ENCODE measurements at places on chromosomes 5 and 9.

DNA sequence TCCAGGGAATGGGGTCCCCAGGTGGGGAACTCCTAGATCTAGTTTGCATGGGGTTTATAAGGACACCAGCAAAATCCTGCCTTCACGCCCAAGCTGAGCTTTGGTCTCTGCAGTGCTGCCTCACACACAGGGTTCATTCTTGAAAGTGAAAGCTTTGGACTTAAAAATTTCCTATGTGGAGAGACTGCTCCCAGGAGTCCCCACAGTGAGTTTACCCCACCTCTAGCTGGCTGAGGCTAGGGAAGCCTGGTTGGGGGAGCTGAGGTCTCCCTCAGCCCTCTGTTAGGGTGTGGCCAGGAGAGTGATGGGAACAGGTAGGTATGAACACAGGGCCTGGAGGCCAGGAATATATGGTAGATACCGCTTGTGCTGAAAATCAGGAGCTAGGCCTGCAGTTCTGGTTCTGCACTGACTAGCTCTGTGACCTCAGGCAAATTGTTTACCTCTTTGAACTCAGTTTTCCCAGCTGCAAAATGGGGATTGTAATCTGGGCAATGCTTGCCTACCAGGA, 41.5 kb upstream of the LARP1 start:
- no peak for DNase-seq

- DNase-seq: no peak
Observed at GRCh38 chr5:98570010-98570409, 203.5 kb upstream of the RGMB start.

DNA sequence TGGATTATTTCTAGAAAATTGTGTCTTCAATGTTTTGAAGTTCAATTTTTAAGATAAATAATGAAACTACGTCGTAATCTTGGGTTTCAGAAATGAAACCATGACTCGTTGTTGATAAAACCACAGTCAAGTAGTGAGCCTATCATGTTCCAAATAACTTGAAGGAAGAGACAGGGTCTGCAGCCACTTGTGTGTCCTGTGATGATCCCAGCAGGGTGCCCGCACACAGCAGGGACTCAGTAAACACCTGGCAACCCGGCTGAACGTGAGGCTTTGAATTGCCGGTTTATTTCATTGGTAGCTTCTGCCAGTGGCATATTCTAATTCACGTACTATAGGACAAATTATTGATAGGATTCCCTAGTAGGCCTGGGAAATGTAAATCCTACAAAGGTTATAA, 679.6 kb downstream of the IRX1 start:
- DNase-seq: no peak

- DNase-seq: no peak
Observed at GRCh38 chr5:141003031-141003430, 36.8 kb downstream of the PCDHAC2 start.

- no peak for DNase-seq
Observed at GRCh38 chr9:127390248-127390545, 6.8 kb upstream of the SLC2A8 start.

DNA sequence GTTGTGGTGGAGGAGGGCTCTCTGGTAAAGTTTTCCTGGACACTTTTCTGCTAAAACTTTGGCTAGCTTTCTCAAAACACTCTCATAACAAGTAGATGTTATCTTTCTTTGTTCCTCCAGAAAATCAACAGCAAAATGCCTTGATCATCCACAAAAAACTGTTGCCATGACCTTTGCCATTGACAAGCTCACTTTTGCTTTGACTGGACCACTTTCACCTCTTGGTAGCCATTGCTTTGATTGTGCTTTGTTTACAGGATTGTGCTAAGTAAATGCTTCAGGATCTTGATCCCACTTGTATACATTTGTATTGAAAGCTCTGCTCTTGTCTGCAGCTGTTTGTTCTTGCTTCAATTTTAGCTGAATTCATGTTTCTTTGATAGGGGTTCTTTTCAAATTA, 143.9 kb upstream of the NR3C1 start:
- no peak for DNase-seq

DNA sequence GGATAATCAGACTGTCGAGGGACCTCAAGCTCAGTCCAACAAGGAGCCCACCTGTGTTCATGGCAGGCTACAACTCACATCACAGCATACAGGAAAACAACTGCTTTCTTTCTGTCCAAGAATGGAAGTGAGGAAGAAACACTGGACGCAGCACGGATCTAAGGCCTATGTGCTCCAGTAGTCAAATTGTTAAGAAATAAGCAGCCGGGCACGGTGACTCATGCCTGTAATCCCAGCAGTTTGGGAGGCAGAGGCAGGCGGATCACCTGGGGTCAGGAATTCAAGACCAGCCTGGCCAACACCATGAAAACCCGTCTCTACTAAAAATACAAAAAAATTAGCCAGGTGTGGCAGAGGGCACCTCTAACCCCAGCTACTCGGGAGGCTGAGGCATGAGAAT, 427.8 kb downstream of the BNC2 start:
- DNase-seq: no peak

DNA sequence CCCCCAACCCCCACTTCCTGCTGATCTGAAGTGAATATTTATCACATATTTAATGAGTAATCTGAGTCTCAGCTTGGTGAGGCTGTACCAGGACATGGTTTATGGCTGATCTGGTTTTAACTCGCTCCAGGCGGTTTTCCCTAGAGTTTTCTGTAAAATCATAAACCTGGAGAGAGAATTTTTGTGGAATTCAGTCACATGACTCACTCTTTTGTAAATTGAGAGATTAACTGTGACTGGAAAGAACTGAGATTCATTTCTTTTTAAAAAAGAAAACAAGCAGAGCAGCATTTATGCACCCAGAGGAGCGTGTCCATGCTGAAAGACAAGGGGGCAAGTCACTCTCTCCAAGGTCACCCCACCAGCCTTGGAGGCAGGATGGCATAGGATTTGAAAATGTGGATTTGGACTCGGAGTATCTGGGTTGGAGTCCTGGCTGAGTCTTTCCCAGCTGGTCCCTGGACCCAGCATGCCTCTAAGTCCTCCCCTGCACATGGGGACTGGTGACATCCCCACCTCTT, 81.8 kb downstream of the ZNF618 start:
- DNase-seq: no peak

GRCh38 chr5:180296771-180297170, 4.9 kb upstream of the MAPK9 start:
- no peak for DNase-seq

- DNase-seq: no peak
Observed at GRCh38 chr9:70385426-70385825, 29.0 kb downstream of the KLF9 start.

- DNase-seq: no peak
Observed at GRCh38 chr9:16515207-16515606, 355.3 kb downstream of the BNC2 start.

GRCh38 chr9:37784291-37784615, 611 bp downstream of the EXOSC3 start:
- no peak for DNase-seq

GRCh38 chr9:72292256-72292682, 72.7 kb downstream of the ZFAND5 start:
- peak; percentile 8 for DNase-seq

- no peak for DNase-seq
Observed at GRCh38 chr9:127574072-127574993, 37.7 kb upstream of the STXBP1 start.

DNA sequence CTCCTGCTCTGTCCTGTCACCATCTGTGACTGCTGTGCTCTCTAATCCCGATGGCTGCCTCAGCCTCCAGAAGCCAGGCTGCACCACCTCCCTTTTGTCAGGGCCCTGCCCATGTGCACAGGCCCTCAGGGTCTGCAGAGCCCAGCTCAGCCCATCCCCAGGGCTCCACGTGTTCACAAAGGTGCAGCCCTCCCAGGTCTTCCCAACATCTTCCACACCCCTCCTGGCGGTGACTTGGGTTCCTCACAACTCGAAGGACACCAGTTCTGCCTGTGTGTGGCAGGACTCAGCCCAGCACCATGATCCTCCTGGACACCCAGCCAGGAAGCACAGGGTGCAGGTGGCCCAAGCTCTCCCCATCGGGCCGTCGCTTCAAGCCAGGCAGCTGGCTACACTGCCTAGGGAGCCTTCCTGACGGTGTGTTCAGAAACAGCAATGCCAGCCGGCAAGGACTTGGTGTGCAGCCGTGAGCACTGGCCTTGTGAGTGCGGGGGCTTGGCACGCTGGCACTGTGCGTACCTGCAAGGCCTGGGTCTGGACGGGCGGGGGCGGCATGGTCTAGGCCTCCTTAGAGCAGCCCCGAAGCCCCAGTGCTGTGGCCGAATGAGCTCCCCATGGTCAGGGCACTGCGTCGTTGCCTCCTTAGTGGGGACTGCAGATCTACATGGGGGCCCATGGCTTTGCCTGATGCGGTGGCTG, 96.1 kb downstream of the MRPL36 start:
- no peak for DNase-seq

DNA sequence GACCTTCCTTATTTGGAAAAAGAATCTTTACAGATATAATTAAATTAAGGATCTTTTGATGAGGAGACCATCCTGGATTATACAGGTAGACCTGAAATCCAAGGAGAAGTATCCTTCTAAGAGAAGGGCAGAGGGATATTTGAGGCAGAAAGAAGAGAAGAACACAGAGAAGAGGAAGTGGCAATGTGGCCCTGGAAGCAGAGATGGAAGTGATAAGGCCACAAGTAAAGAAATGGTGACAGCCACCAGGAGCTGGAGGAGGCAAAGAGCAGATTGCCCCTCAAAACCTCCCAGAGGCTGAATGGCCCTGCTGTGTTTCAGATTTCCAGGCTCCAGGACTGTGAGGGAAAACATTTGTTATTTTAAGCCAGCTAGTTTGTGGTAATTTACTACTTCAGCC, 93.0 kb upstream of the ANKRD55 start:
- no peak for DNase-seq

GRCh38 chr5:25948278-25948677, 1090.1 kb downstream of the CDH9 start:
- DNase-seq: no peak

- no peak for DNase-seq
Observed at GRCh38 chr5:38799556-38800377, 46.0 kb upstream of the OSMR start.

GRCh38 chr5:18954239-18954638, 1033.8 kb downstream of the CDH18 start:
- DNase-seq: no peak

- DNase-seq: no peak
Observed at GRCh38 chr5:124172389-124173003, 573.9 kb downstream of the ZNF608 start.

DNA sequence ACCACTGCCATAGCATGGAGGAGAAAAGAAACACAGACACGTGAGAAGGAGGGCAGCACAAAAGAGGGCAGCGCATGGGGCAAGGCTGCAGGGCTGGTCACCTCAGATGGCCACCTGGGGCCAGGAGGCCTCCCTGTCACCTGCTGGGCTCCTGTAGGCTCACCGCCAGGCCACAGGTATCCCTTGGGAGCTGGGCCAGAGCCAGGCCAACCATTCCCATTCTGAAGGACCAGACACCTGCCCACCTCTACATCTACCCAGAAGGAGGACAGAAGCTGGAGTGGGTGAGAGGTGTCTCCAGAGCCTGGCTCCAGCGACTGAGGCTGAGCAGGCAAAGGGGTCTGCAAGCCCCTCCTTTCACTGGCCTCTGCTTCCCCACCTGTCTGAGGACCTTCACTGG, 103.1 kb downstream of the PAX5 start:
- no peak for DNase-seq

DNA sequence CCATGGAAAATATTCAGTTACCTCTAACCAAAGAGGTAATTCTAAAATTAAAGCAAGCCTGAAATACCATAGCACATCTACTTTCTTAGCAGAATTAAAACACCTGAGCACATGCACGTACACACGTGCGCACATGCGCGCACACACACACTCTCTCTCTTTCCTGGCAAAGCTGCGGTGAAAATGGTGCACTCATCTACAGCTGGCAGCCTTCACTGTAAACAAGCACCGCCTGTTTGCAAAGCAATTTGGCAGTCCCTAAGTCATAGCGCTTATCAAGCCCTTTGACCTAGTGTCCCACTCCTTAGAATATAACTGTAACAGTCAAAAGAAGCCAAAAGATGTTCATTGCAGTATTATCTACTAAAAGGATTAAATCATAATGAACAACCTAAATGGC, 278.7 kb downstream of the DENND1A start:
- DNase-seq: no peak

DNA sequence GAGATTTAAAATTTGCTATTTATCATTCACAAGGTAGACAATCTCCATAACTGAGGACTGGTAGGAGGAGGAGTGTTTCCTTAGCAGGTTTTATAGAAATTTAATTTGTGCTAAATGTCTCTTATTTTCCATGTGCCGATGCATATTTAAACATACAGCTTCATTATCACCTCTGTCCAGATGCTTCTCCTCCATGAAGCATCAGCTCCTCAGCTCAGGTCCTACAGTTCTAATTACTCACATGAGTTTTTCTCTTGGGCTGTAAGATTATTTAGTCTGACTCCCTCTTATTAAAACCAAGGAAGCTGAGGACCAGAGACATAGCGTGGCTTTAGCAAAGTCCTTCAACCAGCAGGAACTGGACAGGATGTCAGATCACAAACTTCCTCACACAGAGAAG, 300.2 kb upstream of the PANK3 start:
- DNase-seq: no peak

GRCh38 chr5:53035868-53036381, 46.8 kb downstream of the ITGA2 start:
- no peak for DNase-seq

GRCh38 chr9:127567730-127568617, 44.1 kb upstream of the STXBP1 start:
- DNase-seq: no peak

DNA sequence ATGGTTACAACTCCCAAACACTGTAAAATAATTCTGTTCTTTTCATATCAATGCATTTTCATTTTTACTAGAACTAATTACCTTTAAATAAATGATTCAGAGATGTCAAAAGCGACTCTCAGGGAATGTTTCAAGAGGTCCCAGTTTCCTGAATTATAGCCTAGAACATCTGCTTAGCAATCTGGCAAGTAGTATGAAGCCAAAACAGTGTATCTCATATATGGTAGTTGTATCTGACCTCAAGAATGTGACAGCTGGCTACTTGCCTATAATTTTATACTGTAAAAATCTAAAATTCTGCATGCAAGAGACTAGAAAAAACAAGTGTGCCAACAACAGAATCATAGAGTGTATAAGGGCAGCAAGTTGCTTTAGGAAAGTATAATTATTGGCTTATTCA, 187.7 kb upstream of the POU5F2 start:
- no peak for DNase-seq

GRCh38 chr9:98491828-98492227, 216.9 kb downstream of the GABBR2 start:
- no peak for DNase-seq

DNA sequence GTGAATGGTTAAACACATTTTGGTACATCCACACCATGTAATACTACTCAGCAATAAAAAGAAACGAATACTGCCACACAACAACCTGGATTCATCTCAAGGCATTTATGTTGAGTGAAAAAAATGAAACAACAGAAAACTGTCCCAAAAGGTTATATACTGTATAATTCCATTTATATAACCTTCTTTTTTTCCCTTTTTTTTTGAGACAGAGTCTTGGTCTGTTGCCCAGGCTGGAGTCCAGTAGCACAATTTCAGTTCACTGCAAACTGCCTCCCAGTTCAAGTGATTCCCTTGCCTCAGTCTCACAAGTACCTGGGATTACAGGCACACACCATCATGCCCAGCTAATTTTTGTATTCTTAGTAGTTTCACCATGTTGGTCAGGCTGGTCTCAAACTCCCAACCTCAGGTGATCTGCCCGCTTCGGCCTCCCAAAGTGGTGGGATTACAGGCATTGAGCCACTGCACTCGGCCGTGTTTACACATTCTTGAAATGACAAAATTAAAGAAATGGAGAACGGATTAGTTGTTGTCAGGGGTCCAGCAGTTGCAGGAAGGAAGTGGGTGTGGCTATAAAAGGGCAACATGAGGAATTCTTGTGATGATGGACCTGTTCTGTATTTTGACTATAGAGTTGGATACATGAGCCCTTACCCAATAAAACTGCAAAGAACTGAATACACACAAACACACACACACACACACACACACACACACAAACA, 17.4 kb downstream of the PPP6C start:
- no peak for DNase-seq
